ENCODE measurements at places on chromosomes 12 and 14.

DNA sequence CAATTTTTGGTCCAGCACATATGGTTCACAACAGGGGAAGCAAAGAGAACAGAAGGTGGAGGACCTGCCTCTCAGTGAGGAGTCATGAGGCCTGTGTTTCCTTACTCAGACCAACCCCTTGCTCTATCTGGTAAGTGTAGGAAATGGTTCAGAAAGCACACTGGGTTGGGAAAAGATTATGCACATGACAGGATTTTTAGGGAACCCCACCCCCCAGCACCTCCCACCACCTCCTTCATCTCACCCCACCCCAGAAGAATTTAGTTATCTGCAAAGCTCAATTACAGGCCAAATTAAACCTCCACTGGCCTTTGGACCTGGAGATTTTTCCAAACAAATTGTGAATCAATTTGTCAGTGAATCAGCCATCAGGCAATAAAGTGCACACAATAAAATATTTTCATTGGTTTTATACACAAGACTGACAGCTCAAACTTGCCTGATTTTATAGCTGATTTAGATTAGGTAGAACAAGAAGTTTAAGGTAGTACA, 132.8 kb downstream of the DACT1 start:
- no peak for DNase-seq

GRCh38 chr12:78802593-78802992, 62.0 kb upstream of the SYT1 start:
- no peak for DNase-seq

GRCh38 chr12:122031342-122032216, 9.9 kb downstream of the BCL7A start:
- peak; percentile 96 for DNase-seq

DNA sequence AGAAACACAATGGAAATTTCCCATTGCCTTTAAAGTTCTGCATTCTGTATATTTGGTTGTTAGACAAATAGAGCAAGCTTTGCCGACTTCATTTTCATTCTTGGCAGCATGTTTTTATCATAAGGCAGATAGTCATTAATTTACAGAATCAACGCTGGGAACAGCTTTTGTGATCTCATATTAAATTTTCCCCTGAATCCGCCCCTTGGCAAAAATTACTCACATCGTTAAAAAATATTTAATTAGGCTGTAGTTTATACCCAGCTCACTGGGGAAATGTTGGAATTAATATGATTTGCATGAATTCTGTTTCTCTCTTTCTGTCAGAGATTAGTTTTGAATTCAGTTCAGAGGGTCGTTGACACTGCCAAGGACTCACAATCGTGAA, 297.6 kb downstream of the EGLN3 start:
- no peak for DNase-seq

DNA sequence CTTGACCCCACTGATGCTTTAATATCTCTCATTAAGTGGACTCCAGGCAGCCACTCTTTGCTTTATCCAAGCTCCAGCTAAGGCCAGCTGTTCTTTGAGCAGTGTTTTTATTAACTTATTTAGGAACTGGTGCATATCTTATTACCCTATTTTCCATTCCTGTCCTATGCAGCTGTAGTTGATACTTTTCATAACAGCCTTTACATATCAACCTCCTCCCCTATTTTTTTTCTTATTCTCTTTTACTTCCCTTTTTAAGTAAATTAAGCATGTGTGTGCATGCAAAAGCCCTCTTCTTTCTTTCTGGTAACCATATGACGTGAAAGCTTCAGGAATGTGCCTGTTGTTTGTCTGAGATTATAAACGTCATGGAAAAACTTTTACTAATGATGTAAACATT, 121.2 kb downstream of the PTPRQ start:
- no peak for DNase-seq

GRCh38 chr12:25394025-25394424, 143.3 kb upstream of the KRAS start:
- DNase-seq: no peak

- peak; percentile 20 for DNase-seq
Observed at GRCh38 chr12:109173443-109174240, 57.3 kb downstream of the ACACB start.

- DNase-seq: no peak
Observed at GRCh38 chr14:87615047-87615446, 377.9 kb downstream of the GALC start.

- peak; percentile 19 for DNase-seq
Observed at GRCh38 chr14:105850853-105851581, 324.6 kb downstream of the TMEM121 start.

- DNase-seq: peak; percentile 75
Observed at GRCh38 chr12:12714276-12715021, 2.7 kb upstream of the CDKN1B start.

DNA sequence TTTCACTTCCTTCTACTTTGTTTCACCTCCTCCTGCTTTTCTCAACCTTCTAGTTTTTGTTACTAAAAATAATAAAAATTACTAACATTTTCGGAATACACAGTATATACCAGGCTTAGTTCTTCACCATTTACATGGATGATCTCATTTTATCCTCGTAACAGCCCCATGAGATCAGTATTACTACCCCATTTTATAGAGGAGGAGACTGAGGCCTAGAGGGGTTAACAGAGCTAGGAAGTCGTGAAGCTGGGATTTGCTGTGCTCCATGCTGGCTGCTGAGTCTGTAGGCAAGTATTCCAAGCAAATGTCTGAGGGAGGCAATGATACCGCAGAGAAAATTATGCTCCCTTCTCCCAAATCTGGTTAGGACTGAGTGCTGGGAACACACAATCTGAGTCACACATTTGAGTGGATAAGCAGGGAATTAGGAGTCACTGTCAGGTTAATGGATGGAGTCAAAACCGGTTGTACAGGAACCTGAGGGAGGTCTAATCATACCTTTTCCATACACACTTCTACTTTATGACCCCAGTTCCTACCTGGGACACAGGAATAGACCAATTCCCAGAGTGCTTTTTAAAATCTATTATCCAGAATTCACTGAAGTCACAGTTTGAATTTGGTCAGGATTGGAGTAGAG, 51.1 kb downstream of the ZFYVE26 start:
- DNase-seq: no peak
